ENCODE measurements at places on chromosomes 4 and X.

- DNase-seq, result no peak
Observed at GRCh38 chrX:147848543-147849443, 62.9 kb upstream of the FMR1 start.

- DNase-seq, result no peak
Observed at GRCh38 chrX:115297189-115297588, 7.7 kb downstream of the LUZP4 start.

DNA sequence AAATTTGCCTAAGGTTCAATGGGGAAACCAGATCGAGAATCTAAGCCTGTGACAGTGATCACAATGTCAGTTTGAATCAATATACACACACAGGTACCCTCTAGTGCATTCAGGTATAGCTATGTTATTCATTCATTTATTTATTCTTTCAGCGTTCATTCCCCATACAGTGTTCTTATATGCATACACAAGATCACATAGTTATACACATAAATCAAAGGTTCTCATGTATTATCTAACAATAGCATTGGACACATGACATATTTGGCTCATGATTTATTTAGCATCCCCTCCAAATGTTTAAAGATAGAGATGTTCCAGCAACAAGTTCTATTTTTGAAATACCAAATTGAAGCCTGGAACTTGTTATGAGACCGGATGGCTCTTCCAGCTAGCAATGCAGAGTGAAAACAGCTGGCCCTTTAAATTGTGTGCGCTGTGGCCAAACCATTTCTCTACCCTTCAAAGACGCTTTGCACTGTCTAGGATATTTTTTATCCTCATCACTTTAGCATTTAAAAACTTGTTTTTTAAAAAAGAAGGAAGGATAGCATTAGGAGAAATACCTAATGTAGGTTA is 131.0 kb downstream of the ATXN3L start:
- DNase-seq, result no peak

- no peak for DNase-seq
Observed at GRCh38 chr4:128009428-128009827, 44.2 kb downstream of the ABHD18 start.

DNA sequence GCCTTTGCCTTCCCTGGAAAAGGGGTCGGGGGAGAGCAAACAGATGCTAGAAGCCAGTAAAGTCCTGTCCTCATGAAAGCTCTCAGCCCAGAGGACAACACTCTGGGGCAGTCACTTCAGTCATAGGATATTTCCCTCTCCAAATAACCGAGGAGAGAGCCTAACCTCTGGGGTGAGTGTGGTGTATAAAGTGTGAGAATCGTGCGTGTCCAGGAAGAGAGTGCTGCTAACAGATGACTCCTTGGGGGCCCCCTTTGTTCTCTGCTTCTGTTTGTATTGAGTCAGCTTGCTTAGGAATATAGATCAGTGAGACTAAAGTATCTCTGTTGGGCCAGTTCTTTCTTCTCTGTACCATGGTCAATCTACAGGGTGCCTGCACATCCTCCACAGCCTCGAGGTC is 247.2 kb downstream of the PALLD start:
- no peak for DNase-seq

DNA sequence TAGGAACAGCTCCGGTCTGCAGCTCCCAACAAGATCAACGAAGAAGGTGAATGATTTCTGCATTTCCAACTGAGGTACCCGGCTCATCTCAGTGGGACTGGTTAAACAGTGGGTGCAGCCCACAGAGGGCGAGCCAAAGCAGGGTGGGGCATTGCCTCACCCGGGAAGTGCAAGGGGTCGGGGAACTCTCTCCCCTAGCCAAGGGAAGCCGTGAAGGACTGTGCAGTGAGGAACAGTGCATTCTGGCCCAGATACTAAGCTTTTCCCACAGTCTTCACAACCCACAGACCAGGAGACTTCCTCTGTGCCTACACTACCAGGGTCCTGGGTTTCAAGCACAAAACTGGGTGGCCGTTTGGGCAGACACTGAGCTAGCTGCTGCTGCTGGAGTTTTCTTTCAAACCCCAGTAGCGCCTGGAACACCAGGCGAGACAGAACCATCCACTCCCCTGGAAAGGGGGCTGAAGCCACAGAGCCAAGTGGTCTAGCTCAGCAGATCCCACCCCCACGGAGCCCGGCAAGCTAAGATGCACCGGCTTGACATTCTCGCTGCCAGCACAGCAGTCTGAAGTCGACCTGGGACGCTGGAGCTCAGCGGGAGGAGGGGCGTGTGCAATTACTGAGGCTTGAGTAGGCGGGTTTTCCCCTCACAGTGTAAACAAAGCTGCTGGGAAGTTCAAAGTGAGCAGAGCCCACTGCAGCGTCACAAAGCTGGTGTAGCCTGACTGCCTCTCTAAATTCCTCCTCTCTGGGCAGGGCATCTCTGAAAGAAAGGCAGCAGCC is 84.6 kb downstream of the THOC2 start:
- no peak for DNase-seq

- no peak for DNase-seq
Observed at GRCh38 chr4:186144946-186145569, 40.6 kb downstream of the FAM149A start.

GRCh38 chr4:105327956-105328355 is 145.9 kb downstream of the PPA2 start:
- DNase-seq, result no peak

DNA sequence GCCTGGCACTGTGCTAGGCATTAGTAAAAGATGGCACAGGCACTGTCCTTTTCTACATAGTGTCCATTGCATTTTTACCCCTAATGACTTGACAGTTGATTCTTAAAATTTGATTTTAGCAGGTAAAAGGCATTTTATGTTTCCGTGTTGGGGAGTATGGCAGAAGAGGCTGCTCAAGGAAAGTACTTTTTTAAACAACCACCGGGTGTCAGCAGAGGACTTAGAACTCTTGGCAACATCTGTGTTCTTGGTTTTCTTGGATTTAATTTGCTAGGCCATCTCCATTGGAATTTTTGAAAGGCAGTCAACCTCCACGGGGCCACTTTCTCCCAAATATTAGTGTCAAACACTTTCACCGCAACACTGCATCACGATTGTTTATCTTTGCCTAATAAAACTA is 102.9 kb downstream of the TSPAN7 start:
- no peak for DNase-seq

DNA sequence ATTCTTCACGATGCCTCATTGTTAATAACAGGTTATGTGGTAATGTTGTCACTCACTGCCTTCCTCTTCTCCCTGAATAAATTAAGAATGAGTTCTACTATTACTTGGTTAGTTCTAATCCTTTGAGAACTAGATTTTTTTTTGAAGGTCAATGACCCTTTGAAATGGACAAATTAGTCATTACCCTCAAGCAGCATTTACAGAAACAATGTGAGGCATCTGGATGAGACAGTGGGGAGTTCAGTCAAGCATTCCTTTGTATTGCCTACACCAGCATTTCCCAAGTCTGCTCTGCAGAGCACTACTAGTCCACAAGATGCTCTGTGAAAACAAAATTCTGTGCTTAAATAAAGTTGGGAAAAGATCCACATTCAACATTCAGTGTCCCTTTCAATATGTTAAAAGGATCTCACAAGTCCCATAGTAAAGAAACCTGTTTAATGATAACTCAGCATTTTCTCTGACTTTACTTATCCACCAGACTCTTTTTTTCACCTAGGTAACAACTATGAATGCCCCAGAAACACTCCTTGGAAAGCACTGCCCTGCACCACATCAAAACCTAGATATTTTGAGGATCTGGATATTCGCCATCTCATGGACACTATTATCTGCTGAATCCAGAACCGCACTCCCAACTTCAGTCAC is 60.6 kb downstream of the CHRDL1 start:
- DNase-seq, result no peak

DNA sequence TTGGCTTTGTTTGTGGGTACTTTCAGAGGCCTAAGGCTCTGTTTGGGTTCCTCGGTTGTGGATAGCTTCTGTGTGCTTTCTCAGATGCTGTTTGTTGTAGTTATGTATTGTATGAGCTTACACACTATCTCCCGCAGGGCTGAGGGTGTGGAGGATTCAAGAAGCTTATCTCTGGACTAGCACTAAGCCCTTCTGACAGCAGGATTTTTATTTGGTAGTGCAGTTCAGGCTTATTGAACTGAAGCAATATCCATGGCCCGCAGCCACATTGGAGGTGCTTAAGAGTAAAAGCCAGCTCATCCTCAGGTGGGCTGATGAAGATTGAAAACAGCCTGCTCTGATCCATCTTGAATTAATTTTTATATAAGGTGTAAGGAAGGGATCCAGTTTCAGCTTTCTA is 128.2 kb downstream of the RASGEF1B start:
- DNase-seq, result no peak

GRCh38 chr4:107793996-107794395 is 30.7 kb upstream of the SGMS2 start:
- DNase-seq, result no peak

DNA sequence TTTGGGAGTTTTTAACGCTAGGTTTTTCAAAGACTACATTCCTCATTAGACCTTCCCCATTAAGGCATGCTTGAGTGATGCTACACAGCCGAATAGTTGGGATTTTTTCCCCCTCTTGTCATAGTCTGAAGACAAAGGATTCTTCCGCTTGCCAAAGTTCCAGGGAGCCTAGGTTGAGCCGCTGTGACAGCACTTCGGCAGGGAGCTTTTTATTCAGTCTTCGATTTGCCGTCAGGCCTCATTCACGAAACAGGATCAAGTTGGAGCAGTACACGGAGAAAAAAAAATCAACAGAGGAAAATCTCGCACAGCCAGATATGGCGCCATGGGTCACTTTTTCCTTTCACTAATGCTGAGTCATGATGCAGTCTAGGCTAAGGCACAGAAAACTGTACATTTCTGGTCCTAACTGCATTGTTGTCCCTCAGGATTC is 24.3 kb downstream of the SHROOM3 start:
- no peak for DNase-seq

- no peak for DNase-seq
Observed at GRCh38 chr4:59805176-59805575, 1395.0 kb upstream of the ADGRL3 start.

- DNase-seq, result no peak
Observed at GRCh38 chrX:149830192-149830873, 48.6 kb downstream of the MAGEA9 start.

DNA sequence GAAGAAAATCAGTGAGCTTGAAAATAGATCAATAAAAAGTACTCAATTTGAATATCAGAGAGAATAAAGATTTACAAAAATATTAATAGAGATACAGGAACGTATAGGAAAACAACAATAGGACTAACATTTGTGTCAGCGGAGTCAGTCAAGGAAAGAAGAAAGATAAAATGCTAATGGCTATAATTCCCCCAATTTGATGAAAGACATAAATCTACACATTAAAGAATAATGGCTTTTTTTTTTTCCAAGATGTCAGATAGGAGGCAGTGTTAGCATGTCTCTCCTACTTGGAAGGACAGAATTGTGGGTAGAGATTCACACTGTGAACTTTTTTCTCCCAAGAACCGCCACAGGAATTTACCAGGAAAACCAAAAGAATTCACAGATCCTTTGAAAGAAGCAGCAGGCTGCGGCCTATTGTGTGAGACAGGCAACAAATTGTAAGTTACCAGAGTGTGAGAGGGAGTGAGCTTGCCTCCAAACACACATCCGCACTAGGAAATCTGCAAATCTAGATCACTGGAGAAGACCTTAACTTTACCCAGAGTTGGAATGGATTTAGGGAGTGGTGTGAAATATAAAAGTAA is 249.9 kb downstream of the PRDM5 start:
- no peak for DNase-seq

- DNase-seq, result no peak
Observed at GRCh38 chr4:5043579-5043978, 7.7 kb upstream of the STK32B start.

DNA sequence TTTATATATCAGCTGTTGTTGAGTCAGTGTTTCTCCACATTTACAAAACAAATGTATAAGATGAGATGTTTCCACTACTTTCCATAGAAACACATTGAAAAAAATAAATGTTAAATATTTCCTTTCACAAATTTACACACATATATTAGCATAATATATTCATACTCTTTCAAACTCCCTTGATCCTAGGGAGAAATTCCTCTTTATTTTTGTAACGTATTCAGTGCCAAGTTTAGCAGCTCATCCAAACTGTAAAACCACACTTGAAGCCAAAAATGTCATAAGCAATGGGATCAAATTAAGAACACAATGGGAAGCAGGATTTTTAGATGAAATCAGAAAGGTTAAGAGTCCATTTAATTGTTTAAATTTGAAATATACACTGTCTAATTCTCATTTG is 381.1 kb upstream of the MAD2L1 start:
- DNase-seq, result no peak

GRCh38 chrX:48616576-48616975 is 19.3 kb downstream of the WDR13 start:
- no peak for DNase-seq

- DNase-seq, result no peak
Observed at GRCh38 chr4:81839347-81840042, 367.8 kb upstream of the RASGEF1B start.

GRCh38 chrX:49228185-49228584 is 5.0 kb downstream of the CACNA1F start:
- no peak for DNase-seq

DNA sequence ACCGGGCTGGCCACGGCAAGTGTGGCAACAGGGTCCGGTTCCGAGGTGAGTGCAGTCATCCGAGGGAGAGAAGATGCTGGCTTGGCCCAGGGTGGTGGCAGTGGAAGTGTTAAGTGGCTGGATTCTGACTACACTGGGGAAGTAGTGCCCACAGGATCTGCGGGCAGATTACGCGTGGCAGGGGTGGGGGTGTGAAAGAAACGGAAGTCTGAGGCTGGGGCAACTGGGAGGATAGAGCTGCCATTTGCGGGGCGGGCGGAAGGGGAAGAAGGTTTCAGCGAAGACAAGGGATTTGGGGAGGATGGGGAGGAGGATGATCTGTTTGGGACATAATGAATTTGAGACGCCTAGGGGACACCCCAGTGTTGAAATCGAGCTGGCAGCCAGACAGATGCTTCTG is 5.3 kb downstream of the RS1 start:
- DNase-seq, result no peak

DNA sequence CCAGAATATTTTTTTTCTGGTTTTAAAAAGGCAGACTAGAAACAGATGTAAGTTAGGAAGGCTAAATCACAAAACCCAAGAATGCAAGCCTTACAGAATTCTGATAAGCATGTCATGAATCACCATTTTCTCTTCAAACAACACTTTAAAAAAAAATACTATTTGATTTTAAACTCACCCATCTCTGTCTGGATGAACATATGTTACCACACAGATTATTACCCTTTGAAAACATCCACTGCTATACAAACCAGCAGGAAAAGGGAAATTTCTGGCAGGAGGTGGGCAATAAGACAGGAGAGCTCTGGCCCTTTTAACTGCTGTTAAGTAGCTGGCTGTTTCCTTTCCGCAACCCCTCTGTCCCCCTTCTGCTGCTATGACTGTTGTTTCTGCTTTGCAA is 317.7 kb upstream of the NOCT start:
- DNase-seq, result no peak

DNA sequence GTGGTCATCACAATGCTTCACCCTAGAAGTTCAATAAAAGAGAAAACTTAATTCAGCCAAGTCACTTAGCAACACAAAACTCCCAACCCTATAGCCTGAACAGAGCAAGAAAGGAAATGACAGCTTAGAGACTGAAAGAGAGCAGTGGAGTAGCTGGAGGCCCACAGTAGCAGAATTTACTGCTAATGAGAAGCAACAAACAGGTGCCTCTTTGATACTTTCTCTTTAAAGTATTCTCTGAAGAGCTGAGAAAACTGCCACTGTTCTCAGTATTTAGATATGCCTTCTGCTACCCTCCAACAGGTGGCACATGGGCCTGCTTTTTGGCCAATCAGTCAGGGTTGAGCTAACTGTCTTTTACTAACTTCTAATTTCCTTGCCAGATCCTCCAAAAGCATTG is 240.0 kb downstream of the GPC3 start:
- DNase-seq, result no peak
